ENCODE measurements at places on chromosomes 3 and 15.

DNA sequence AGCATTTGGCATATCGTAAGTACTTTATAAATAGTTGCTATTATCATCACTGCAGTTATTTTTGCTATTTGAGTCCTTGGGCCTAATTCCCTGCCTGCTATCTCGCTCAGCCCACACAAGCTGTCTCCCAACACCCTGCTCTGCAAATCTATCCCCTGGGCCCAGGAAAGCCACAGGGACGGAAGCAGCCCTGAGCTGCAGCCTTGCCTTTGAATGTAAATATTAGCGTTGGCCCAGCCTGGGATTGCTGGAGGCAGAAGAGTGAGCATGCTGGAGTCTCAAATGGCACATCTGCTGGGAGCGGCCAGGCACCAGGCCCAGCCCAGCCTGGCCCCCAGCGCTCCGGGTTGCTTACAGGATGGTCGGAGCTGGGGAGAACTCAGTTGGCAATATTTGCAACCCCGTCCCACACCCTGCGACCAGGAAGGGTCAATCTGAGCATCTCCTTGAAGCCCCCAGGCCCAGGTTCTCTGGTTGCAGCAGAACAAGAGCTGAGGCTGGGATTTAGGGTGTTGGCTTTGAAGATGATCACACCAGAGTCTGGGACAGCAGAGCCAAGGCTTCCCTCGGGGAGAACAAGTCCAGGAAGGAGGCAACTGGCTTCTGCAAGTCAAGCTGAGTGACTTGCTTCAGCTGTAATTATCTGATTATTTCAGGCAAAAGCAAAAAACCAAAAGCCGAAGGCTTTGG lies 529.6 kb downstream of the SHQ1 start:
- no peak for DNase-seq

- DNase-seq, result no peak
Measured at GRCh38 chr3:50293079-50293801, 1.0 kb upstream of the IFRD2 start.

DNA sequence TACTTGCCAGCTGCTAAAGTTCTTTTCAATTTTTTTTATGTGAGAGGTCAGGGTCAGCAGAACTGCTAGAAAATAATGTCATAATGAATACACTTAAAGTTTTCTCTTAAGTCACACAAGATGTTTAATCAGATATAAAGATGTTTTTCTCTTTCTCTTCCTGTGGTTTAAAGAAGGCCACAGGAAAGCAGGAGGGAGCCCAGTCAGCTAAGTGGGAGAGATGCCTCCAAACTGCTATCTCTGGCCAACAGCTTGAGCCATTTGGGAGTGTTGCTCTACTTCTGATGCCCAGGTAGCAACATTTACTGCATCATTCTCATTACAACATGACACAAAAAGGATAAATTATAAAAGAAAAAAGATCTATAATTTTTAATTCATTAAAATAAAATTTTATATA lies 45.7 kb upstream of the NLGN1 start:
- no peak for DNase-seq

GRCh38 chr3:82222401-82222800 lies 461.0 kb upstream of the GBE1 start:
- no peak for DNase-seq

GRCh38 chr15:94294556-94294955 lies 63.2 kb downstream of the MCTP2 start:
- no peak for DNase-seq

DNA sequence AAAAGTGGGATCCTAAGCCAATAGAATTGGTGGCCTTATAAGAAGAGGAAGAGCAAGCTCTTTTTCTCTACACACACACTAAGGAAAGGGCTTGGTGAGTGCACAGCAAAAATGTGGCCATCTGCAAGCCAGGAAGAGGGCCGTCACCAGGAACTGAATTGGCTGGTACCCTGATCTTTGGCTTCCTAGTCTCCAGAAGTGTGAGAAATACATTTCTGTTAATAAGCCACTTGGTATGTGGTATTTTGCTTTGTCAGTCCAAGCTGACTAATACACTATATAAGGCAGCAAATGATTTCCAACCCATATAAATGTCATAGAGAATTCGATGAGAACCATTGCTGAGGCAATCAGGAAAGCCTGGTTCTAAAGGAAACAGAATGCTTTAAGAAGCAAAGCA lies 816.3 kb upstream of the SEMA6D start:
- DNase-seq, result no peak

GRCh38 chr3:156509189-156510174 lies 45.4 kb downstream of the SSR3 start:
- no peak for DNase-seq

- DNase-seq, result no peak
Measured at GRCh38 chr3:98765721-98766120, 2.6 kb downstream of the ST3GAL6 start.

- no peak for DNase-seq
Measured at GRCh38 chr3:170867143-170867937, 2.7 kb downstream of the RPL22L1 start.

DNA sequence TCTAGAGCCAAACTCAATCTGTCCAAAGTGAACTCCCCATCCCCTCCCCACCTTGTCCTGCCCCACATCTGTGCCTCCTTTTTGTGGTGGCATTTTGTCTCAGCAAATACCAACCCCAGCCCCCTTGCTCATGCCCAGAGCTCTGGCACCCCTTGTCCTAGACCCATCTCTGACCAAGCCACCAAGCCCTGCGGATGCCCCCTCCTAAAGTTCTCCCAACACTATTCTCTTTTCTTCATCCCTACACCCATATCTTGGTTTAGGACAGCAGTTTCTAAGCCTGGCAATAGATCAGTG lies 17.7 kb downstream of the ACAA1 start:
- no peak for DNase-seq

DNA sequence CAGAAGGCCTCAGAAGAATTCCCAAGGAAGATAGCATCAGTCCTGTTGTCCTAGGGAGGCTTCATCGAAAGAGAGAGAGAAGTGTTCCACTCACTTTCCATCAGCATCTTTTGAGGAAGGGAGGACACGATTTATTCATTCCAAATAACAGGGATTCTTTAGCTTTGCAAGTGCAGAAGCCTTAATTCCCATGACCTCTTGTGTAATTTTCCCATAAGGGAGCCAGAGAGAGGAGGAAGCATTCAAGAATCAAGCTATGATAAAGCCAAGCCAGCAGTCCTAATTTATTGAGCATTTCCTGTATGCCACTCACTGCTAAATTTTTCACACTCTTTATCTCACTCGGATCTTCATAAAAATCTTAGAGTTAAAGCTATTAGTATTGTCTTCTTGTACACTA lies 169.7 kb upstream of the MITF start:
- DNase-seq, result no peak

DNA sequence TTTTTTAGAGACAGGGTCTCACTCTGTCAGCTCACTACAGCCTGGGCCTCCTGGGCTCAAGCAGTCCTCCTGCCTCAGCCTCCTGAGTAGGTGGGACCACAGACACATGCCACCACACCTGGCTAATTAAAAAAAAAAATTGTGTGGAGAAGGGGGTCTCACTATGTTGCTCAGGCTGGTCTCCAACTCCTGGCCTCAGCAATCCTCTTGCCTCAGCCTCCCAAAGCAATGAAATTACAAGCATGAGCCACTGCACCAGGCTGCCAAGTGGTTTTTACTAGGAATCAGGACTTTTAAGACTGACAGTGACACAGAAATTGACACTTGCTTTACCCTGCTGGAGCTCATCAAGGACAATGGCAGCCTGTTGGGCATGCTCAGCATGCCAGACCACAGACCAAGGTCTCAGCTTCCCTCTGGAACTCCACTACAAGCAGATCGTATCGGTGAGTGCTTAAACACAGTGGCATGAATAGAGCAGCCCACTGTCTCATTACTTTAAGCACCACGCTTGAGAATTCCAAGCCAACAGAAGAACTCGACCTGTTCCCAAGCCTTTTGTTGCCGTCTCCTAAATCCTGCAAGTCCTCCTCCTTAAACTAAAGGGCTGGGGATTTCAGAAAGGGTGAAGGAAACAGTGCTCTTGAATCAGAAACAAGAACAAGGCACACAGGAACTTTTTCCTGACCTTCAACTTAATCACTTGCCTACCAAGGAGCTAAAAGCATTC lies 41.4 kb downstream of the EOMES start:
- DNase-seq, result no peak

- no peak for DNase-seq
Measured at GRCh38 chr3:179299999-179300613, 22.7 kb upstream of the ZNF639 start.

DNA sequence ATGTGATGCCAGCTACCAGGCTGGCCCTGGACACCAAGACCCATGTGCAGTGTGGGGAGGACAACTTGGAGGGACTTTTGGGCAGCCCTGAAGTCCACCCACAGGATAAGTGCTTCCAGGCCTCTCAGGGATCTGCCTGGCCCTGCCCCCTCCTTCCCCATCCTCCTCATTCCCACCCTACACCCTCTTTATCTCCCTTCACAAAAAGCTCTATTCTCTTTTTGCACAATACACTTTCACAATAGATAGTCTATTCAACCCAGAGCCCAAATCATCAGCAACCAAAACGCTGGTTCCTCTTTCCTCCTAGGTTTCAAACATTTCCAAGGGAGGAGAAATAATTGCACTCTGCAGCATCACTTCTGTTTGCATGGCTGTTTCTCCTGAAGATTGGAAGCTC lies 7.8 kb upstream of the ZNF710 start:
- DNase-seq, result no peak

GRCh38 chr3:71709908-71710511 lies 15.2 kb downstream of the EIF4E3 start:
- DNase-seq, result no peak

GRCh38 chr3:153829606-153830170 lies 291.5 kb upstream of the ARHGEF26 start:
- no peak for DNase-seq

GRCh38 chr3:129314386-129315222 lies 35.9 kb downstream of the HMCES start:
- peak; percentile 62 for DNase-seq

- DNase-seq, result no peak
Measured at GRCh38 chr15:68228971-68229385, 550 bp downstream of the CLN6 start.

DNA sequence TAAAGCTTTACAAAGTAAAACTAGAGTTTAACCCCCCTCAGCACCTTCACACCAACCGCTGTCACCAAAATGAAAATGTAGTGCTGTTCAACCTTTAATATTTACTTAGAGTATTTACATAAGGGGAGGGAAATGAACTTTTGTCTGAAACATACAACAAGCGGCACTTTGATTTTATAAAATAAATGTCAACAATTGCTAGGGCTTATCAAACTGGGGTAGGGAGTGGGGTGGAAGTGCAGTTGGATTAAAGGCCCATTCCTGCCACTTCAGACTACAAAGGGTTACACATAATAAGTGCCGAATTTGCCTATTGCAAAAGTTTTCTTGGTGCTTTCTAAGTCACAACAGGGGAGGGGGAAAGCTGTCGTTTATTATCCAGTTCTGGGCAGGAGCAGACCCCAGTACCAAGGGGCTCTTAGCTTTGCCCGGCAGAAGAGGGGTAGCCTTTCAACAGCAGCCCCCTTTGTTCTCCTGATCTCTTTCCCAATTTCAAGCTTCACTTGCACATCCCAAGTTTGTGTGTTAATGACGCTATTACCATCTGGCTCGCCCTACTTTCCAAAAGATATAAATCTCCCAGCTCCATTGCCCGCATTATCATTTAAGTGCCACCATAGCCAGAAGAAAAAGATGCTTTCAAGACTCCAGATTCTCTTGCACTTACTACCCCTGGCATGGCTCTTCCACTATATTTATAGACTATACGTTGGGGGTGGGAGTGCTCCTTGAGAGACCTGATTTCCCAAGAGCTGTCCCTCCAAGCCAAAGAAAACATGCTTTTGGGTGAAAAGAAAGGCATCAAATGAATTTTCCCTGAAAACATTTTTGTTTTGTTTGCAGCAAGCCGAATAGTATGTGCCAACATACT lies 17.0 kb downstream of the SOX2 start:
- DNase-seq, result no peak

GRCh38 chr3:127848131-127849129 lies 26.1 kb upstream of the MGLL start:
- DNase-seq, result no peak

DNA sequence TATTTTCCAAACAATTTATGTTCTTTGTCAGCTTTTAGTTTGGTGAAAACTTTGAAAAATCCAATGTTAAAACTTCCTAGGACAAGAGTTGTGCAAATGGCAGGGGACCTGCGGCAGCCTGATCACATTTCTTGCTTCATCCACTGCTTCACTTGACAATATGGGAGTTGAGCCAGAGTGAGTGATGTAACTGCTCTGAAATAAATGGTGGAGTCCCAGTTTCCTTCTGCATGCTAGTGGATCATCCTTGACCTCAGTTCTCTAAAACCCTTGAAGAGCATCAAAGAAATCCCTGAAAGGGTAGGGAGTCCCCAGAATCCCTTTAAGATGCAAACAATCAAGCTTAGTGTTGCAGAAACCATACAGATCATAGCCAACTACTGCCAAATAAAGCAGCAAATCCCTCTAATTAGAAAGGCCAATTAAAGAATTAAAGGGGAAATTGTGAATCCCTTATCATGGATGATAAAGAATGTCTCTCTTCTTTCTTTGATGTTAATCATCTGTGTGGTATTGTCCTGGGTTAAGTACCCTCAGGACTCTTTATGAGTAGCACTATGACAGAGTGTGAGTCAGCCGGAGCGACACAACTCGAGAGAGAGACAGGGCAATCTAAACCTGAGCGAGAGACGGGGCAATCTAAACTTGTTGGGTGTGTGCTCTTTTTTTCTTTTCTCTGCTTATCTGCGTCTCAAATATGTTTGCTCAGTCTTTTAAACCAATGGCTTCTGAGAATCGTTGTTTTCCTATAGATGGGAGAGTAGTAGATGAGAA lies 41.8 kb upstream of the GAP43 start:
- DNase-seq, result no peak

DNA sequence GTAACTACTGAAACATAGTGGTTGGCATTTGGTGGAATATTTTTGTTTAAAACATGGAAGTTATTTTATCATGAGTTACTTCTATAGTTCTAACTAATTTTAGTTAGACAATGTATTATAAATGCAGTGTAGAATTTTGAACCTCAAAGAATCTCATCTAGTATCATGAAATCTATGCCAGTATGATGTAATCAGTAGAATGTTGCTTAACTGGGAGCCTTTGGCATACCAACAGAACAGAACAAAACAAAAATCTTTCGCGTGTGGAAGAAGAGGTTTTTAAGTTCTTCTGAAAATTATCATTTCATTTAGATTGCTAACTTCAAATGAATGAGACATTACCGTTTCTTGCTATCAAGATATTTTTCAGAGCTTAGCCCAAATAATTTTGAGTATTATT lies 98.4 kb upstream of the LRRFIP2 start:
- no peak for DNase-seq

DNA sequence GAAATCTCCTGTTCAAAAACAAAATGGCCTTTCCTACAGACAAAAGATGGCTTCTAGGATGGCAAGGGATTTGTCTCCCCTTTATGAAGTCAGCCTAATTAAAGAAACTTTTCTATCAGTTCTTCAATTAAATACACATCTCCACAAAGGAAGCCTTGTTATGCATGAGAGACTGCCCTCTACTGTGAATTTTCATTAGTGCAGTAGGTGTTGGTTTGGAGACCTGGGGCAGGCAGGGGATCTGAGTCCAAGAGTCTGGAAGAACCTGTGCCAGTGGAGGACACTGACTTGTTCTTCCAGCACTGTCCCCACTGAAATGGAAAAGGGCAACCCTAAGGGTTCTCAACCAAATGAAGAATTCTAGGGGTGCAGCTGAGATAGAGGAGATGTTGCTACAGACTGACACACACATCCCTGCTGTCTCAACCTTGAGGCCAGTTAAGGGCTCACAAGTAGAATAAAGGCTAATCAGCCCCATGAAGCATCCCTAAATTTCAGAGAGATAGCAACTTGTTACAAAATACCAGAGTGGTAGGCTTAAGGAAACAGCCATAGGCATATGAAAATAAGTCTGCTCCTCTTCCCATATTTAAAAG lies 174.0 kb upstream of the PRICKLE2 start:
- no peak for DNase-seq
